ENCODE measurements at places on chromosomes 5 and 9.

- no peak for DNase-seq
Observed at GRCh38 chr9:113674436-113674835, 201.7 kb upstream of the ZNF618 start.

GRCh38 chr9:97039514-97039860, 545 bp upstream of the CTSV start:
- no peak for DNase-seq

- no peak for DNase-seq
Observed at GRCh38 chr9:83242066-83242465, 179.1 kb upstream of the RASEF start.

DNA sequence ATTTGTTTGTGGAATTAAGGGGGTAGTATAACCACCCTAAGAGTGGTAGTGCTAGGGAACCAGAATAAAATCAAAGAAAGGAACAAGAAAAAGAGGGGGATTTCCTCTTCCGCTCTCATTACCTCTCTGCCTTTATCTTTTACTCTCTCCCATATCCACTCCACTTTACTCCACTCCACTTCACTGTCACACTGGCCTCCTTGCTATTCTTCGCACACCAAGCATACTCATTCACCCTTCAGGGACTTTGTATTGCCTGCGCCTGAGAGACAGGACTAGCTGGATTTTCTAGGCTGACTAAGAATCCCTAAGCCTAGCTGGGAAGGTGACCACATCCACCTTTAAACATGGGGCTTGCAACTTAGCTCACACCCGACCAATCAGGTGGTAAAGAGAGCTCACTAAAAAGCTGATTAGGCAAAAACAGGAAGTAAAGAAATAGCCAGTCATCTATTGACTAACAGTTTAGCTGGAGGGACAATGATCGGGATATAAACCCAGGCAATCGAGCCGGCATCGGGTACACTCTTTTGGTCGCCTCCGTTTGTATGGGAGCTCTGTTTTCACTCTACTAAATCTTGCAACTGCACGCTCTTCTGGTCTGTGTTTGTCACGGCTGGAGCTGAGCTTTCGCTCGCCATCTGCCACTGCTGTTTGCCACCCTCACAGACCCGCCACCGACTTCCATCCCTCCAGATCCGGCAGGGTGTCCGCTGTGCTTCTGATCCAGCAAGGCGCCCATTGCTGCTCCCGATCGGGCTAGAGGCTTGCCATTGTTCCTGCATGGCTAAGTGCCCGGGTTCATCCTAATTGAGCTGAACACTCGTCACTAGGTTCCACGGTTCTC, 121.8 kb downstream of the FAM170A start:
- no peak for DNase-seq

GRCh38 chr9:91198405-91198804, 163.3 kb downstream of the AUH start:
- DNase-seq = no peak

DNA sequence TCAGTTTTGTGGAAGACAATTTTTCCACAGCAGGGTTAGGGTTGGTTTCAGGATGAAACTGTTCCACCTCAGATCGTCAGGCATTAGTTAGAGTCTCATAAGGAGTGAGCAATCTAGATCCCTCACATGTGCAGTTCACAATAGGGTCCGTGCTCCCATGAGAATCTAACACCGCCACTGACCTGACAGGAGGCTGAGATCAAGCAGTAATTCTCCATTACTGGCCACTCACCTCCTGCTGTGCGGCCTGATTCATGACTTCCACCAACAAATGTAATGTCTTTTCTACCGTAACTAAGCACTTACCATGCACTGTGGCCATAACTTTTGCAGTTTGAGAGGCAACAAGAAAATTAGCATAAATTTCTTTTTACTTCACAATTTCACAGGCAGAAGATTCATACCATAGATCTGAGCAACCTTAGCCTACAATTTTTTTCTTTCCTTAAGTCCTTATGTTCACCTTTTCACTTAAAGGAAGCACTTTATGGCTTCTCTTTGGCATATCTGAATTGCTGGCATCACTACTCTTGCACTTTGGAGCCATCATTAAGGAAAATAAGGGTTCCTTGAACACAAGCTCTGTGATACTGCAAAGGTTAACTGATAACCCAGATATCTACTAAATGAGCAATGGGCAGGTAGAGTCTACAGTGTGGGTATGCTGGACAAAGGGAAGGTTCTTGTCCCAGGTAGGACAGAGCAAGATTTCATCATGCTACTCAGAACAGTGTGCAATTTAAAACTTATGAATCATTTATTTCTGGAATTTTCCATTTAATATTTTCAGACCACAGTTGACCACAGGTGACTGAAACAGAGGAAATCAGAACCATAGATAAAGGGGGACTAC, 83.0 kb upstream of the IFNK start:
- DNase-seq = no peak

All from NCI-H510A (cell line).